ENCODE measurements at places on chromosomes 5 and 9. TPM values are rescaled to one million over a fixed set of nuclear protein-coding genes. Genes with fewer than 3 reads are reported as not detected.
A peak's percentile ranks its signal among the peaks of the same experiment; 100 is the strongest.

GRCh38 chr9:110812886-110813285 lies 144.3 kb downstream of the MUSK start:
- DNase-seq = no peak

GRCh38 chr5:93592883-93593282 lies 9.9 kb downstream of the NR2F1 start:
- no peak for DNase-seq

- DNase-seq = no peak
Observed at GRCh38 chr5:81855591-81855990, 104.7 kb upstream of the SSBP2 start.

DNA sequence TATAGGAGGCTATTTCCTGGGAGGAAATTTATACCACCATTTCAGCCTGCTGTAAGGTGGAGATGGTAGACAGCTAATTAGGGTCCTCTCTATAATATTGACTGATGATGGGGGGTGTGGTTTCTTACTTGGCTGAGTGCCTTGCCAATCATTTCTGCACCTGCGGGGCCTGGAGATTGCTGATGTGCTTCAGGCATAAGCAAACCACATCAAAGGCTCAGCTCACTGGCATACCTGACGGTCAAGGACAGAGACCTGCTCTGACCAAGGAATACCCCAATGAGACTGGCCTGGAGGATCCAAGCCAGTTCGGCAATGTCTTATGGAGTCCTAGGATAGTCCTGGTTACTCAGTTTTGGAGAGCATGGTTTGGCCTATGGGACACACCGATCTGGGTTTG lies 29.5 kb downstream of the ANKH start:
- no peak for DNase-seq

GRCh38 chr9:92954049-92954861 lies 6.9 kb downstream of the FGD3 start:
- DNase-seq = peak; percentile 33

DNA sequence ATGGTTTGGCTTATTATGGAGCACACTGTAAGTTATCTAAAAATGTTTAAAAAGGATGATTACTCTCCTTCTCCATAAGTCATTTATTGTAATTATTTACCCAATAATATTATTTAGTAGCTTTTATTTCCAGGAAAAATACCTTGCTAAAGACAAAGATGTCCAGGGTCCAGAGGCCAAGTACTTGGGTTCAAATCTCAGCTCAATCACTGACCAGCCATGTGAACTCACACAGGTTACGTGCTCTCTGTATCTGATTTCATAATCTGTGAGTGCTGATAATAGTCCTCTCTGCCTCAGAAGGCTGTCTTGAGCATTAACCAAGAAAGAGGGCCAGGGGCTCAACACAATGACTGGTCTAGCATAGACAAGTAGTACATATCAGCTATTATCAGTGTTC lies 27.0 kb downstream of the ALDH1A1 start:
- no peak for DNase-seq

- DNase-seq = no peak
Observed at GRCh38 chr9:135608294-135608998, 30.9 kb downstream of the GLT6D1 start.

- no peak for DNase-seq
Observed at GRCh38 chr5:126402621-126403555, 20.3 kb upstream of the GRAMD2B start.

DNA sequence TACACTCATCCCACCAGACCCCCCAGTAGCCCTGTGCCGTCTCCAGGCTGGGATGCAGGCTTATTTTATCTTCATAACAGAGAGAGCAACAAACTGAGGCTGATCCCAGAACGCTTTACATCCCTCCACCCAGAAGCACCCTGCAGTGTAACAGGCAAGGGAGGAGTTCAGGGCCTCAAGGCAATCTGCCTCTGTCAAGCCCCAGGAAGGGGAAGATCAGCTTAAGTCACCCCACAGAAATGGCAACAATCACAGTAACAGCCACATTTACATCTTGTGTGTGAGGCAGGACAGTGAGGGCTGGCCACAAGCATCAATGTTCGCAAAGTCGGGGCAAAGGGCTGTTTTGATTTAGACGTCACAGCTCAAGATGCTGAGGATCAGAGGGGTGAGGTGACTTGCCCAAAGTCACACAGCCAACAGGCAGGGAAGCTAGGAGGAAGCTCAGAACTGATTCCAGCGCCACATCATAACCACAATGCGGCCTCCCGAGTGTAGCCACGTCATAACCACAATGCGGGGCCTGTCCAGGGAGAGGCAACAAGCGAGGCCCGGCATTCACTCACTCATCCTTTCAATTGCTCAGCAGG lies 14.4 kb downstream of the STK10 start:
- DNase-seq = no peak

- no peak for DNase-seq
Observed at GRCh38 chr9:99299211-99300102, 77.4 kb downstream of the SEC61B start.

- DNase-seq = no peak
Observed at GRCh38 chr9:70036641-70037040, 7.0 kb upstream of the MAMDC2 start.

GRCh38 chr5:144114571-144114970 lies 55.9 kb downstream of the YIPF5 start:
- no peak for DNase-seq

- no peak for DNase-seq
Observed at GRCh38 chr5:126236994-126237393, 186.2 kb upstream of the GRAMD2B start.

DNA sequence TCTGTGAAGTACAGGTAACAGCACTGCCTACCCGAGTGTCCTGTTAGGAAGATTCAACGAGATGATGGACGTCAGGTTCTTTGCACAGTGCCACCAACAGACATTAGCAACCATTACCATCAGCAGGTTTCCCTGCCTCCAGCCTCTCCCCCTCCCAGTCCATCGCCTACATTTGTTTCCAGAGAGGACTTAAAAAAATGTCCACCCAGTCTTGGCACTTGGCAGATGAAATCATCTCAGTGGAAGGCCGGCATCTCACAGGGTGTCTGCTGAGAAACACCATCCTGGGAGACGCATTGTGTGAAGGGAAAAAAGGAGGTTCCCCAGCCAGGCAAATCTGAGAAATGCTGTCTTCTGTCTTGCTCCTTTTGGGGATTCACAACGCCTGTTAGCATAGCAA lies 58.2 kb downstream of the CRB2 start:
- DNase-seq = no peak

GRCh38 chr5:153676406-153676805 lies 185.9 kb downstream of the GRIA1 start:
- DNase-seq = no peak

DNA sequence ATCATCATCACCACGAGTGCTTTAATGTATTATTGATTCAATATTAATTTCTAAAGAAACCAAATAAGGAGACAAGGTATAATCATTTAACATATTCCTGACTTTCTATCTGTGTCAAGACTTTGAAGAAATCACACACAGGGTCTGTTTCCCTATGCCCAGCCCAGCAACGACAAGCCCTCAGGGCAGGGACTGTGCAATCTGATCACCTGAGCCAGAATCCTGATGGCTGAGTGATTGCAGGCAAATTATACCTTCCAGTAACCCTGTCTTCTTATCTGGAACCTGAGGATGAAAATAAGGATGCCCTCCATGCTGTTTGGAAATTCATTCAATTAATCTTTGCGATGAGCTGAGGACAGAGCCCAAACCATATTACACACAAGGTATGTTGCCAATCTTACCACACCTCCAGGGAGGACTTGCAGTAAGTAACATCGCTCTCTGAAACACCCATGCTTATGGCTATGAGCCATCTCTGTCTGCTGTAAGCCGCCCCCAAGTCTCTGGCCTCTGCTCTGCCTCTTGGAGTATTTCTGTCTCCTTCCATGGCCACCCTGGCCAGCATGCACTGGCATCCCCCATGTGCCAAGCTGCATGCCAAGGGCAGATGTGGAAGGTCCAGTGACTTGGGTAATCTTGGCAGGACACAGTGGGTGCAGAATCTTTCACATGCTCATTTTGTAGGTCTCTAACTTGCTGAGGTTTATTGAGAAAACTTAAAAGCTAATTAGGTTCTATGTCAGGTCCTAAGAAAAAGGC lies 10.6 kb downstream of the TAS2R1 start:
- DNase-seq = no peak

- DNase-seq = no peak
Observed at GRCh38 chr9:101326501-101326900, 58.3 kb downstream of the BAAT start.

DNA sequence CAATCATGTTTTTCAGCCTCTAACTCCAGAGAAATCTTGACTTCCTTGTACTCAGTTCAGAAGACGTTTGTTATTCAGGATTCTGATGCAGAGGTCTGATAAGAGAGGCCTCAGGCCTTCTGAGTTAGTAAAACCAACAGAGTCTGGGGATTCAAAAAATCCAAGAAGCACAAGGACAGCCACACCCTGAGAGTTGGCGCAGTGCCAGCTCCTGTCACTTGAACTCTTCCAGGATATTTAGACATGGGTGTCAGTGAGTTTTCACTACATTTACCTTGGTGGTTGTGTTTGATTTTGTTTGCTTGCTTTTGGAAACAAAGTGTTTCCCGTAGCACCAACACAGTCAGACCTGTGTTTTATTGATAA lies 41.6 kb upstream of the PDE8B start:
- DNase-seq = peak; percentile 81

- DNase-seq = no peak
Observed at GRCh38 chr5:94700592-94700991, 82.1 kb downstream of the SLF1 start.

The GRXCR2 gene
- total RNA-seq = not detected

The CFAP77 gene
- not detected for total RNA-seq

The LAMC3 gene
- 2.4 TPM for total RNA-seq

The SKIC3 gene
- 91.9 TPM for total RNA-seq

The GGTA1 gene
- total RNA-seq = 10.0 TPM

The GNA14 gene
- 26.3 TPM for total RNA-seq

The SLC36A3 gene
- not detected for total RNA-seq

The CACFD1 gene
- 21.4 TPM for total RNA-seq
